Activated T-cell treated with anti-CD3 and anti-CD28 coated beads, Interleukin-2, amount 50 U/mL, for 48 hours (primary cell): ENCODE measurements at places on chromosomes 7 and 10.

DNA sequence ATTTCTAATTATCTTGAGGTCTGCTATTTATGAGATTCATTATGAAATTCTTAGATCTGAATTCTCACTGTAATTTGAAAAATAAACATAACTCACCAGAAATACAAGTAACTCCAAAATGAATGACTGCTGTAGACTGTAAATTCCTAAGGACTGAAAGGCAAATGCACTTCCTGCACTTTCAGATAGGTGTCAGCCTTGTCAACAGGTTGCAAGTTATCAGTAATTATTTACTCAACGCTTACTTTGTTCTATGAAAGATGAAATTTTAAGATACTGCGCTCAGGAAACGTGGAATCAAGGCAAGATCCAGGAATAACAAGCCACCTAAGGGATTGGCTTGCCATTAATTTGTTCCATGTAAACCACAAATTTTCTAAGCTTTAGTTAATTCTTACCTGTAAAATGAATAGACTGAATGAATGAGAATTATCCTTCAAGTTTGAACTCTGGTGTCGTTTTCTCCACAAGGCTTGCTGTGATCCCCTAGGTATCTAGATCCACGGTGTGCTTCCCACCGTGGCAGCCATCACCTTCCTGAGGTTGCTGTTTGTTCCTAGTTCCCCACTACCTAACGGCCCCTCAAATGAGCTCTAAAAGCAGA is 12.6 kb downstream of the DHX32 start:
- DNase-seq: no peak

DNA sequence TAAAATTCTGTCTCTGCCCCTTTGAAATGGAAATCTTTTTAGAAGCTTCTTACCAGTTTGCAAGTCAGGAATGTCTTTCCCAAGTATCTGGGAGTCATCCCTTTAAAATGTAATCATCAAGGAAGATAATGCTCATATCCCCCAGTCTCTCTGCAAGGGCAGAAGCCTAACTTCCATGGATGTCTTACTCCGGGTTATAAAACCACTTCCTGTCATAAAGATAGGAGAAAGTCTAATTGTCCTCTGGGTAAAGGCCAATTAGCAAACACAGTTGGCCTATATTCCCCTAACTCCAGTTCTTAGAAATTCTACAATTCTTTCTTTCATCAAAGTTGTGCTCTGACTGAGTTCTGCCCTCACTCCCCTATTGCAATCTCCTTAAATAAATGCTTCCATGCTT is 1631.5 kb upstream of the LRRTM3 start:
- no peak for DNase-seq

DNA sequence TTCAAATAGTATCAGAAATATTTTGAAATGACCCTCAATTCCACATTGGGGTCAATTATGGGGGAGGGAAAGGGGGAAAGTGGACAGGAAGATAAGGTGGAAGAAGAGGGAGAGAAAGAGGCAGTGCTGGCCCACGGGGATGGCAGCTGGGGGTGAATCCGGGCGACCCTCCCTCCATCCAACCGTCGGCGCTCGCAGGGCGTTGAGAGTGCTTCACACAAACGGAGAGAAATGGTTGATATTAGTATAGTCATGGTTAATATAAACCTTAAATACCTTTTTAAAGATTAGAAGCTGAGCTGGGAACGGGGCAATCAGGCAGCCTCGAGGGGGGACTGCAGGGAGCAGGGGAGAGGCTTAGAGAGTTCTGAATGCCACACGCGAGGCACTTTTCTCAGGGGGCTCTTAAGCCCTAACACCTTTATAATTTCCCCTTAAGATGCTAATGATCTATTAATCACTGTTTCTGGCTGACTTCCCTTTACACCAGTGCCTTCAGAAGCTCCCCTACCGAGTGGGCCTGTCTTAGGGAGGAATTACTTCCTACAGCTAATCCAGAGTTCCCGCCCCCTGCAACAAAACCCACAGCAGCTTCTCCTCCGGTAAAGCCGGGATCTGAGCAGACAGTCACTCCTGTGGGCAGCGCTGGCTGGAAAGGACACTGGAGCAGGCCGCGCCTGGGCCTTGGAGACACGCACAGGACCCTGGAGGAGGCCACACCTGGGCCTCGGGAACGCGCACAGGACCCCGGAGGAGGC is 39.5 kb downstream of the PRKAG2 start:
- DNase-seq: no peak

DNA sequence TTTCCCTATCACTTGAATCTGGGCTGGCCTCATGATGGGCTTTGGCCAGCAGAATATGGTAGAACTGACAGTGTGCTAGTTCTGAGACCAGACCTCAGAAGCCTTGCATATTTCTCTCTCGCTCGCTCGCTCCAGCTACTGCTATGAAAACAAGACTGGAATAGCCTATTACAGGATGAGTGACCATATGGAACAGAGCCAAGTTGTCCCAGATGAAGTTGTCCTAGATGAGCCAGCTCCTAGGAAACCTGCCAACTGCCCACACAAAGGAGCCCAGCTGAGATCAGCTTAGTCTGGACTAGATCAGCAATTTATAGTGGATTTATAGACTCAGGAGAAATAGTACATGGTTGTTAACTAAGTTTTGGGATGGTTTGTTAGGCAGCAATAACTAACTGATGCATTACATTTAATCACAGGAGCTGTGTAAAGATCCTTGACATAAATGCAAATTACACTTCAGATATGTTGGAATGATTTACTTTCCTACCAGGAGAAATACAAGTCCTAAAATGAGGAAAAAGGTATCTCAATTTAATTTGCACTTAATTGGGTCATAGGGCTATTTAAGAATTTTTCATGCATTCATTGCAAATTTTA is 6.8 kb upstream of the HECW1 start:
- no peak for DNase-seq

- no peak for DNase-seq
Measured at GRCh38 chr7:92832534-92833023, 3.8 kb downstream of the CDK6 start.

DNA sequence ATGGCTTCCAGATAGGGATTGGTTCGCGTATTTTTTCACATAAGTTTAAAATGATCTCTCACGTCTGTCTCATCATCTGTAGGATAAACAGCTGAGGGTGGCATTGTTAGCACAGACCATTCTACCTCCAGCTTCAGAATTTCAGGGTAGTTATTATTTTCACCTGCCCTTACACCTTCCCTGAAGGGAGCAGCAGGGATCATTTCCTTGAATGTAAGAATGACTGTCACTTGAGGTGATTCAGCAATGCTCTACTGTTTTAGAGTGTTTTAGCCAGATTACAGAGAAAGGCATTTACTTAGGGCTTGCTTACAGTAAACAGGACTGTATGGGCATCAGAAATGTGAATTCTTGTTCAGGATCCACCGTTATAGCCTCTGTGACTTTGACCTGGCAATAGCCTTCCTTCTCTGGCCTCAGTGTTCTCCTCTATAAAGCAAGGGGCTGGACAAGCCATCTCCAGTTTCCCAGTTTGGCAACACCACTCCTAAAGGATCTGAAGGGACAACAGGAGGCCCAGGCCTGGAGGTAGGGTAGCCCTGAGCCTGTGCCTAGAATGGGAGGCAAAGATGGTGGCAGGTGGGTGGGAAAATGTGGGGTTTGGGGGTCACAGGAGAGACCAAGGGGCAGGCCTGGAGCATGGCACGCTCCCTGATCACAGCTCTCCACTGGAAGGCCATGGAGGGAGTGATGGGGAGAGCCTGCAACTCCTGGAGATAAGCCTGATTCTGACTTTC is 1.2 kb upstream of the IGFBP1 start:
- DNase-seq: no peak

DNA sequence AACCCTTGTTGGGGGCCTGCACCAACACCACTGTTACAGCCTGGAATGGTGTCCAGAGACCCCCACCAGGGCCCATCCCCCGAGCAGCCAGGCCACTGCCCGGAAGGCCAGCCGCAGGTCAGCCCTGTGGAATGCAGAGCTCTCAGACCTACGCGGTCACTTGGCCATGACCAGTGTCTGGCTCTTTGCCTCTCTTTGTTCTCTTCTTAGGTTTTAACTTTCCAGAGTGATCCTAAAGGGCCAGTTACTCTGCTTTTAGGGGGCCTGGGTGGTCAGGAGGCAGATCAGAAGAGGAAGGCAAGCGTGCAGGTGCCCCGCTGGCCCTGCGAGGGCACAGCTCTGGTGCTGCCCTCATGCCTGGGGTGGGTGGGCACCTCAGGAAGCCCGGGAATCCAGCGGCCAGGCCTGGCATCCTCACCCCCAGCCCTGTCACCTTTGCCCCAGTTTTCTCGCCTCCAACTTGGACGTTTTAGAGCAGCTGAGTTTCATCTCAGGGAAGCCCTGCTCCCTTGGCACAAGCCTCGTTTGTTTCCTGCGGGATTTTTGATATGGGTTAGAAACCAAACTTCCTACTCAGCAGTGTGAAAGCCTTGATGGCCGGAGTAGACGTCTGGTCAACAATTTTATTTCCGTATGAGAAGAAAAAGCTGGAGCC is 62.5 kb upstream of the CHST15 start:
- no peak for DNase-seq

DNA sequence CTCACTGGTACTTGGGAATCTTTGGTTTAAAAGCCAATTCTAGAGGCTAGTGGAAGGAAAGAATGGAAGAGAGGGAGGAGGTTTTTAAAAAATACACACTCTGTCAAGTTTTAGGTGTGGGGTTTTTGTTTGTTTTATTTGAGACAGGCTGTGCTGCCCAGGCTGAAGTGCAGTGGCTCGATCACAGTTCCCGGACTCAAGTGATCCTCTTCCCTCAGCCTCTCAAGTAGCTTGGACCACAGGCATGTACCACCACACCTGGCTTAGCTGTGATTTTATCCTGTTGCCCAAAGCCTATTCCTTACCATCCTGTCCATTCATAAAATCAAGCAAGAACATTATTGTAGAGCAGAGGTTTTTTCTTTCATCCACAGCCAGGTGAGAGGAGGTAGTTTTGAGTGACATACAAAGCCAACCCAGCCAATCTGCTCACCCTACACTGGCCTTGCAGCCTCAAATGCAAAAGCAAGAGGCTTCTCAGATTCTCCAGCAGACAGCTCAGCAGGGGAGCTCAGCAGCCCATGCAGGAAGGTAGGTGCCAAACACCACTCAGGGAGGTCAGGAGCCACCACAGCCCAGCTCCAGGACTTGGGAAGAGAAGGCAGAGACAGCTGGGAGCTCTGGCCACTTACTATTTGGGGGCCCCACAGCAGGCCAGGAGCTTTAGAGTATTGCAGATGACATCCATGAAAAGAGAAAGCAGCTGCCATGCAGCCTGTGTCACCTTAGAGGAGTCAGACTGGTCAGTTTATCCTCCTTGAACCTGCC is 65.8 kb downstream of the TMEM209 start:
- no peak for DNase-seq

- DNase-seq: no peak
Measured at GRCh38 chr7:128755819-128756476, 16.8 kb downstream of the CALU start.

GRCh38 chr7:14275356-14275755 is 285.9 kb upstream of the ETV1 start:
- no peak for DNase-seq

DNA sequence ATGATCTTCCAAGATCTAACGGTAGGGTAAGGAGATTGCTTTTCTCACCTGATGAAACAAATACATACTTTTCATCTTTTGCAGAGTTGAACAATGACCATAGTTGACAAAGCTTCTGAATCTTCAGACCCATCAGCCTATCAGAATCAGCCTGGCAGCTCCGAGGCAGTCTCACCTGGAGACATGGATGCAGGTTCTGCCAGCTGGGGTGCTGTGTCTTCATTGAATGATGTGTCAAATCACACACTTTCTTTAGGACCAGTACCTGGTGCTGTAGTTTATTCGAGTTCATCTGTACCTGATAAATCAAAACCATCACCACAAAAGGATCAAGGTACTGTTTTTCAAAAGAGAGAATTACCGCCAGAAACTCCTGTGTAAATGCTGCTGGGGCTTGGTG is 79.9 kb downstream of the ANKRD61 start:
- DNase-seq: no peak

DNA sequence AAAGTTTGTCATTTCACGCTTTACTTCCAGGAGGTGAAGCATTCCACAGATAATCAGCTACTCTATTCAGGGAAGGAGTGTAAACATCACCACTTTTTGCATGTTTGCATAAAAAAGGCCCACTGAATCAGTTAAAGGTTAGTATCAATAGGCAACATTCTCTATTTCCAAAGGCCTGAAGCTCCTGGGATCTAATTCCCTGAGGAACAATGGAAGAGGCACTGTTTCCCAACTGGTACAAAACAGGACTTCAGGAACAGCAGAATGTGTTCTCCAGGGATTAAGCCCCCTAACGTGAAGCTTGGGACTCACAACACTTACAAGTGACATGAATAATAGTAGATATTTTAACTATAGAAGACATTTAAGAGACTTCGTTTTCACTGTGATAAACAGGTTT is 6.1 kb downstream of the LRRN3 start:
- no peak for DNase-seq

DNA sequence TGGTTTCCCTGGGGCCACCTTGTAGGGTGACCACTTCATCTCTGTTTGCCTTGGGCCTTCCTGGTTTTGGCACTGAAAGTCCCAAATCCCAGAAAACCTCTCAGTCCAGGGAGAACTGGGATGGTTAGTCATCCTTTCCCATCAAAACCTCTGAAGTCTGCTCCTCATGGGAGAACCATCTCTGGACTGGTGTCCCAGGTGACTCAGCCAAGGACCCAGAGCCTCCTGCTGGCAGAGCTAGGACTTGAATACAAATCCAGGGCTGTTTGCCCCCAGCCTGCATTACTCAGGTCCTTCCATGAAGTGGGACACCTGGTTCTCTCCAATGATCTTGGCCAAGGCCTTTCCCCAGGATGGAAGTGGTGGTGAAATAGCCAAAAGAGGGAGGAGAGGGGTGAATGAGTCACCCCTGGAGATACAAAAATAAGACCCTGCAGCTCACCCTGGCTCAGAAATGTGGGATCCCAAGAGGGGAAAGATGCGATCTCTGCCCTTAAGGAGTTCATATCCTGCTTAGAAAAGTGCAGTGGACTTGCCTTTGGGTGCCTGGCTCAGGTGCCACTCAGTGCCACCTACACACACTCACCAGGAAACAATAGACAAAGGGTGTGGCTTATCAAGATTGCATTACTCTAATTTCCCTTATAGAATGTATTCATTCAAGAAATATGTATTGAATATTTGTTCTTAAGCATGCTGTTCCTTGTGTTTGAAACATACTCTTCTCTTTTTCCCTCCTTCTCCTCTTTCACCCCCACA is 22.0 kb downstream of the ADRA2A start:
- DNase-seq: no peak

GRCh38 chr7:95886501-95887090 is 114.2 kb downstream of the DYNC1I1 start:
- no peak for DNase-seq

DNA sequence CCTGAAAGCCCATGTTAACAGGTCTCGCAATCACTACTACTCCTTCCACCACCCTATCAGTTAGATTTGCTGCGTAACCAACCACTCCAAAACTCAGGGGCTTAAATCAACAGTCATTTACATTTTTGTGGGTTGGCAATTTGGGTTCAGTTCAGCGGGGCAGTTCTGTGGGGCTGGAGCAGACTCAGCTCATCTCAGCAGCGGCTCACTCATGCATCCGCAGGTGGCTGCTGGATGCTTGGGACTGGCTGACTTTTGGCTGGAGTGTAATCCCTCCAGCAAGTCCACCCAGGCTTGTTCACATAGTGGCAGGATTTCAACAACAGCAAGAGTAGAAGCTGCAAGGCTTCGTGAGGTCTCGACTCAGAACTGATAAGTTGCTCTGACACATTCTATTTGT is 79.2 kb downstream of the NEUROD6 start:
- DNase-seq: no peak
